ENCODE measurements at places on chromosomes 11 and 22.

- DNase-seq: no peak
Measured at GRCh38 chr11:67651976-67652781, 1.6 kb upstream of the ACY3 start.

- DNase-seq: peak; percentile 27
Measured at GRCh38 chr11:125128450-125128849, 17.0 kb upstream of the TMEM218 start.

DNA sequence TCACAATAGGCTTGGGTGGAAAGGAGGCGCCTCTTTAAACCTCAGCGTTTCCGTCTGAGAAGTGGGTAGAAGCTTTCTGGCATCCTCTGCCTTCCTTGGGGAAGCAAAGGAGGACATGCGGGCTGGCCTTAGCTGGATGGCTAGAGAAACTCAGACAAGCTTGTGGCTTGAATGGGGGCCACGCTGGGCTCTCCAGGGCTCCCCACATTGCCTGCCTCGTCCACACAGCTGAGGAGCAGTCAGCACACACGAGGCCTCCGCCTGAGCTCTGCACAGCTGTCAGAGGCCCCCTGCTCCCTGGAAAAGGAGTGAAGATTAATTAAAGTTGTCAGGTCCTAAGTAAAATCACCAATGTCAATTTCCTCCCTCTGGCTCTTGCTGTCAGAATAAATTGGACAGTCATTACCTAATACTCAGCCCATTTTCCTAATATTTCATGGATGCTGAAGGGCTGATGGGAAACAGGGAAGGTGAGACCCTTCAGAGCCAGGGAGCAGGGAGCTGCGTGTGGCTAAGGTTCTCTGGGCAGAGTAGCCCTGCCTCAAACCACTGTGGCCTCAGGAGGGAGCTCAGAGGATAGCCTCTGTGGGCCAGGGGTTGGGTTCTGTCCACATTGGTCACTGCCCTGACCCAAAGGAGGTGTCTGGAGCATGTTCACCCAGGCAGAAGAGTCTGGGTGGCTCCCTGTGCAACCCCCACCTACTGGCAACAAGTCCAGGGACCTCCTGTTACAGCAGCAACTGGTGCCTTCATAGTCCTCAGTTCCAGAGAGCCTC, 118.3 kb upstream of the CD82 start:
- DNase-seq: no peak

DNA sequence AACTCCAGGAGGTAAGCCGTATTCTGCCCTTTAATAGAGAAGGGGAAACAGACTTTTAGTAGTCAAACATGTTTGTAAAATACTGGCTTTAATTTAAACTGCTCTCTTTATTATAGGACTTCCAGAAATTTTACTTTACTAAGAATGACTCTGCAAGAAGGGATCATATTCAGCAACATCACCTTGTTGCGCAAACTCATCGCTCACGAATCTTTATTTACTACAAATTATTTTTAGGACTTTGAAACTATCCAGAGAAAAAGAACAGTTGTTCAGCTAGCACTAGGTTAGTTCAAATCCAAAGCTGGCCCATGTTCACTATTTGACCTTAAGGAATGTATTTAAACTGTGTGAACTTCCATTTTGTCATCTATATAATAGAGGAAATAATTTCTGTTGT, 498.3 kb upstream of the TENM4 start:
- DNase-seq: no peak

- DNase-seq: no peak
Measured at GRCh38 chr11:134355656-134356055, 23.9 kb downstream of the GLB1L2 start.

DNA sequence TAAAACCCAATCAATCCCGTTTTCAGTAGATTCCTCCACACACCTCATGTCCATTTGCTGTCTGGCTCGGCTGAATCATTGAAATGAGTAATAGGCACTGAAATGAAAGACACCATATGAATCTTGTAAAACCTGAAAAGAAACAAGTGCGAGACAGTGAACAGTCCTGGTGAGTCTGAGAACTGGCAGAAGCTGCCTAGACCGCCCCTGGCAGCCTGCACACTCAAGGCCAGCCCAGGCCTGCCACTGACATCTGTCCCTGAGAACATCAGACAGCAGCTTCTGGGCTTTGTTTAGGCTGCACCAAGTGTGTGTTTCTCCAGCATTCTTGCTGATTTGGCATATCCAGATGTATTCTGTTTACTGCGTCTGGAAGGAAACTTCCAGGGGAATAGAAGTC, 44.8 kb downstream of the ENDOD1 start:
- DNase-seq: no peak

DNA sequence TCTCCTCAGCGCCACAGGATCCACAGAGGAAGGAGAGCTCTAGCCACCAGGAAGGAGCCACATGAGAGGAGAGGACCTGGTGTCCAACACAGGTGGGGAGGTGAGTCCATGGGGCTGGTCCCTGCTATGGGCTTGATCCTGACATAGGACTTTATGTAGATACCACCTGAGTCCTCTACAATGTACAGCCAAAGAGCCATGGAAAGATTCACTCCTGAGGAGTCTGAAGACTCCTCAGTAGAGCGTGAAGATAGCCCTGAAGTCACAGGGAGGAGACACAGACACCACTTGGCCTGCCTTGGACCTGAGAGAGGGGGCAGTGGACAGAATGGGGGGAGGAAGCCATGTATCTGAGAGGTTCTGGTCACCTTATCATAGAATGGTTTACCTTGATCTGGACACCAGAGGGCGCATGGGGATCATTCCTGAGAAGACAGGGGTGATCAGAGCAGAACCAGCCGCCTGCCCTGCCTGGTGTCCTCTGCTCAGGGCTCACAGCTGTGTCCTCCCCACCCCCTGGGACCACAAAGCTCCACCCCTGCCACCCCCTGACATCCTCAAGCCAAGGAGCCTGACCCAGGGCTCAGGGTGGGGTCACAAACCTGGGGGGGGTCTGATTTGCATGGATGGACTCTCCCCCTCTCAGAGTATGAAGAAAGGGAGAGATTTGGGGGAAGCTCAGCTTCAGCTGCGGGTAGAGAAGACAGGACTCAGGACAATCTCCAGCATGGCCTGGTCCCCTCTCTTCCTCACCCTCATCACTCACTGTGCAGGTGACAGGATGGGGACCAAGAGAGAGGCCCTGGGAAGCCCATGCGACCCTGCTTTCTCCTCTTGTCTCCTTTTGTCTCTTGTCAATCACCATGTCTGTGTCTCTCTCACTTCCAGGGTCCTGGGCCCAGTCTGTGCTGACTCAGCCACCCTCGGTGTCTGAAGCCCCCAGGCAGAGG, 77.0 kb downstream of the ZNF280B start:
- no peak for DNase-seq

DNA sequence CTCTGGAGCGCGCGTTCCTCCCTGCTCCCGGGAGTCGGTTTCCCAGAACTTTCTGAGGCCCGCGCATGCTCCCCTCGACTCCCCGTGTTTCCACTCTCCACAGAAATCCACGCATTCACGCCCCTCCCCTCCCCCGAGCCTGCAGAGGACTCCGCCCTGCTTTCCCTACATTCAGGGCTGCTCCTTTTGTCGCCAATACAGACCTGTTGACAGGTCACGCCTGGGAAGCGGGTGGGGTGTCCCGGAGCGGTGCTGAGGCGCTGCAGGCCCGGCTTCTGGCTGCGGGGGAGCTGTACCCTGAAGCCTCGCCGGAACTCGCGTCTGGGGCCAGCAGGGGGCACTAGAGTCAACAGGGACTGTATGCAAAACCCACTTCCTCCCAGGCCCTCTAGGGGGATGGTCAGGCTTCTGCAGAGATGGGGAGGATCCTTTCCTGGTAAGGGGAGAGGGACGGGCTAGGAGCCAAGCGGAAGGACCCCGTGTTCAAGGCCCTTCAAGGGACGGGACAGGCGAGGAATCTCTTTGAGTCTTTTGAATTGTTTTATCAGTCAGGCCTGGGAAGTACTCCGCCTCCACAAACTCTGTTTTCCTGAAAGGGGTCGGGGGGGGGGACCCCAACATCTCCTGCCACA, at the start of gene PRAME:
PRAME (minus strand) TSS at position 294 of the 632 bp plus-strand sequence. CDS start 2,433 bp downstream, outside the sequence.
- DNase-seq: no peak
